ENCODE measurements at places on chromosomes 11 and 22.

- no peak for DNase-seq
Measured at GRCh38 chr11:86459002-86459385, 84.3 kb downstream of the CCDC81 start.

DNA sequence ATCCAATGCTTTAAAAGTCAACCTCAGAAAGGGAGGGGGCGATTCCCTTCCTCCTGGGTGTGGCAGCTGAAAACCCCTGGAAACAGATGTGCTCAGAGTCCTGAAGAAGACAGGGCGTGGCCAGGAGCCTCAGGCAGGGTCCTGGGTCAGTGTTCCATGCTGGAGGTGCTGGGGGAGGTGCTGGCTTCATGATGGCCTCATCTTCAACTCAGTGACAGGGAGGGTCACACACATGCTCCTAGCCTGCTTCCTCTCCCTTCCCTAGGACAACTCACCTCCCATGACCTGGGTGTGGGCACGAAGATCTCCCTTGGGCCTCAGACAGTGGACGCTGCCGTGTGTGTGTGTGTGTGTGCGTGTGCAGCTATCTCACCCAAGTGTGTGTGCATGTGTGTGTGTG, 245.6 kb upstream of the B3GAT1 start:
- DNase-seq, result no peak

- DNase-seq, result no peak
Measured at GRCh38 chr11:131658414-131658813, 288.0 kb downstream of the NTM start.

GRCh38 chr11:127056338-127056971, 55.9 kb upstream of the KIRREL3 start:
- peak; percentile 26 for DNase-seq

DNA sequence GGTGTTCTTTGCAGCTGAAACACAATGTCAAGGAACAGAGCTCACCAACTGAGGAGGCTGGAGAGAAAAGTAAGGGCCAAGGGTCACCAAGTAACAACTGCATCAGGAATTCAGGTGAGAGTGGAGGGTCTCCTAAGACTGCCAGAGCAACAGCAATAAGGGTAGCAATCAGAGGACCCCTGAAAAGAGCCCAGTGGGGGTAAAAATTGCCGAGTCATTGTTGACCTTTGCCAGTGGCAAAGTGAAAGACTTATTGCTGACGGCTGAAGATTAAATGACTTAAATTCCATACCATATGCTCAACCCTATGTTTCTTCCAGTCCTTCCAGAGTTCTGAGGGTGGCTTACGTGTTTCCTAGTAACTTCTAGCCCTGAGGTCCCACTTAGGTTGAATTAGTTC, 51.9 kb upstream of the ARHGAP42 start:
- no peak for DNase-seq

DNA sequence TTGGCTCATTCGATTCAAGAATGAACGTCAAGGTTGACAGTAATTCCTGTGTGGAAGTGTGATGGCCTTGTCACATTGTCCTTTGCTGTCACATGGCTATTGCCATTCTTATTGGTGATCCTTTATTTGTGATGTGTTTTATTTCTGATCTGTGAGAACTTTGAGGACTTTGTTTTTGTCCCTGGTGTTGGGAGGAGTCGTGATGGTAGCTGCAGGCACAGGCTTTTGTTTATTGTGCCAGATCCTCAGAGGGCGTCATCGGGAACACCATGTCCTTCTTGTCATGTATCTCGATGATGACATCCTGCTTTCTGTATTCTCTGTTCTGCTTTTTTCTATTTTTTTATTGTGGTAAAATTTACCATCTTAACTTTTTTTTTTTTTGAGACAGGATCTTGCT, 5.6 kb downstream of the PICK1 start:
- no peak for DNase-seq

DNA sequence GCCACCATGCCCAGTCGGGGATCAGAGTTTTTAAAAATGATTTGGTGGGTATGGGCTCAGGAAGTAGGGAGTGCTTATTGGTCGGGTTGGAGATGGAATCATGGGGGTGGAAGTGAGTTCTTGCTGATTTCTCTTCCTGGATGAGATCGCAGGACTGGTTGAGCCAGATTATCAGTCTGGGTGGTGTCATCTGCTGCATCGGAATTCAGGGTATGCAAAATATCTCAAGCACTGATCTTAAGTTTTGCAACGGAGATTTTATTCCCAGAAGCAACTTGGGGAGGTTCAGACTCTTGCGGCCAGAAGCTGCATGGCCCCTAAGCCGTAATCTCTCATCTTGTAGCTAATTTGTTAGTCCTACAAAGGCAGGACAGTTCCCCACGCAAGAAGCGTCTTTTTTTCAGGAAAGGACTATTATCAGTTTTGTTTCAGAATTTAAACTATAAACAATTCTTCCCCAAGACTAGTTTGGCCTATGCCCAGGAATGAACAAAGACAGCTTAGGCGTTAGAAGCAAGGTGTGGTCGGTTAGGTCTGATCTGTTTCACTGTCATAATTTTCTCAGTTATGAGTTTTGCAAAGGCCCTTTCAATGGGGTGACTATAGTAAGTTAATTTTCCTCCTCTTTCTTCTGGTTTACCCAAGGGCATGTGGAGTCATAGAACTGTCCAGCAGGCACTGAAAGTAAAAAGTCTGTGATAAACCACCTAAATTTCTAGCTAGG, 1.4 kb upstream of the PIWIL3 start:
- DNase-seq, result no peak

- DNase-seq, result no peak
Measured at GRCh38 chr11:23078289-23078971, 218.2 kb upstream of the CCDC179 start.

GRCh38 chr22:33209930-33210784, 152.0 kb upstream of the SYN3 start:
- peak; percentile 7 for DNase-seq

DNA sequence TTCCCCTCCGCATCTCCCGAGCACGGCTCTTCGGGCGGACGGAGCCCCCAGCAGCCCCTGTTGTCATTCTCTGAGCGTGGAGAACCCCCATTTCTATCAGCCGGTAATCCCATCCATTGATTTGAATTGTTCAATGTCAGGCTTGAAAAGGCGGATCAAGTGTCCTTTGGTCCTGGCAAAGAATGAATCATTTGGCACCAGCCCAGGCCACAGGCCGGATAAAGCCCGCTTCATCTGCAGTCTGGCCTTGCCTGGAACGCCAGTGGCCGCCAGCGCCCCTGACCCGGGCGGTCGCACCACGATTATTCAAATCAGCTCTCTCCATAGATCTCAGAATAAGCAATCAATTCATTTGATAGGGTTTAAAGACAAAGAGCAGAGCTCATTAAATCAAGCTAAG, 188.9 kb downstream of the BRD1 start:
- DNase-seq, result no peak

- no peak for DNase-seq
Measured at GRCh38 chr11:102288725-102289083, 28.6 kb upstream of the BIRC3 start.

DNA sequence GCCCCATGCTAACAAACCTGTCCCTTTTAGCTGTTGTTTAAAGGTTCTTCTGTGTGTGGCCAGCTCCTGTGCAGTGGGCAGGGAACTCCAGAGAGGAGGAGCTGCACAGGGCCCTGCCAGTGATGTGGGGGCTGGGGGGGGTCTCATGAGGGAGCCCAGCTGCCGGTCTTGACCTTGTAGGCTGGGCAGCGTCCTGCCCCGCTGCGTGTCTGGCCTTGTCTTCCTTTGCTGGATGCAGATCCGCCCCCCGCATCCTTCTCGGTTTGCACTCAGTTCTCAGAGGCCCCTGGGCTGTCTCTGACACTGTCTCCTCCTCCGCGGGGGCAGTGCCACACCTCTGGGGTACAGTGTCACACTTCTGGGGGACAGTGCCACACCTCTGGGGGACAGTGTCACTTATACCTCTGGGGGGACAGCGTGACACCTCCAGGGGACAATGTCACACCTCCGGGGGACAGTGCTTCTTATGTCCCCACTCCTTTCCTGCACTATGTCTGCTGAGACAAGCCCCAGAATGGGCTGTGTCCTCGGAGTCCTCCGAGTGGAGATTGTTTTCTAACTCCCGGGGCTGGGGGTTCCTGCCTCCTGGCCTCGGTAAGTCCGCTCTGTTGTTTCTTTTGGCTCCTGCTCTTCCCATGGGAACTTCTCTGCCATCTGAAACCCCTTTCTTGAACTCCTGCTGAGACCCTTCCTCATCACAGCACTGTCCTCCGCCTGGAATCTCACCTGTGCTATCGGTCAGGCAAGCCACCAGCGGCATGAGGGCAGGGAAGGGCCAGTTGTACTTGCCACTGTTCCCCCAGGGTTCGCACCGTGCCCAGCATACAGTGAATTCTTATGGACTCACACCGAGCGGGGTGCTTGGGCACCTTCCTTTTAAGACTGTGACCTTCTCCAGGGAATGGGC, 788.3 kb downstream of the TBC1D22A start:
- no peak for DNase-seq

DNA sequence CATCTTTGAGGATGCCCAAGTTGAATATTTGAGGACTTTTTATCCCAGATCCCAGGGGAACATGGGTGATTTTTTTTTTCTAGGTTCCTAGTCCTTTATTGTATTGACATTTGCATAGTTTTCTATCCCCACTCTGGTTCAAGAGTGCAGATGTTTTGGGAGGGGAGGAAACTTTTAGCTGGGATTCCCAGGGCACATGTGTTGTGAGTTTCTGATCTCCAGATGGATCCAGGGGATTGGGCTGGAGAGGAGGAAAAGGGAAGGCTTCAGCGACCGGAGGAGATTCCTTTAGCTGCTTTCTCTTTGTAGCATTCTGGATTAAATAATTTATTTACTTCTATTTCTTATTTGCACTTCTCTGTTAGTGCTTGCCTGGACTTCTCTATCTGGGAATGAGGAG, 14.7 kb upstream of the SORL1-AS1 start:
- no peak for DNase-seq

GRCh38 chr11:130832566-130833425, 83.5 kb downstream of the SNX19 start:
- no peak for DNase-seq

GRCh38 chr11:45708887-45709663, 43.7 kb upstream of the CHST1 start:
- no peak for DNase-seq

GRCh38 chr11:12666915-12667314, 7.3 kb upstream of the TEAD1 start:
- DNase-seq, result no peak

GRCh38 chr22:47056776-47057470, 294.5 kb downstream of the TBC1D22A start:
- no peak for DNase-seq

DNA sequence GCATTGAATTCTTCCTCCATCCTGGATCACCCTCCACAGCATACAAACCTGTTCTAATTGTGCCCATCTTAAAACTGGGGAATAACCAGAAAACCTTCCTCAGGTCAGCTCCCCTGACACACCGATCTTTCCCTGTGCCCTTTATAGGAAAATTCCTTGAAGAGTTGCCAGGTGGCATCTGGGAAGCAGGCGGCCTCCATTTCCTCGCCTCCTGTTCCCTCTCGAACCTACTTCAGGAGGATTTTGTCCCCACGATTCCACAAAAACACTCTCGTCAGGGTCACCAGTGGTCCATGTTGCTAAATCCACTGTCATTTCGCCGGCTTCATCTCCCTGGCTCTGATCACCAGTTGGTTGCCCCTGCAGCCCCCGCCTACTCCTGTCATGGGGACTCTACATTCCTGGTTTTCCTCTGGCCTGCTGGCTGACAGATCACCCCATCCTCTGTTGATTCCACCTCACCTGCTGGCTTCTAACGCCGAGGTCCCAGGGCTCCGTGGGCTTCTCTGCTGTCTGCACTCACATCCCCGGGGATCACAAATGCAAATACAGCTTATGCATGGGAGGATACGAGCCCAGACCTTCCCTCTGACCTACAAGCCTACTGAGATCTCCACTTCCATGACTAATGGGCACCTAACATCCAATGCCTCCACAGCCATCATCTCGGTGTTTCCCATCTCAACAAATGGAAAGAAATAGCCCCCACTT, 92.5 kb upstream of the PRDM11 start:
- no peak for DNase-seq

DNA sequence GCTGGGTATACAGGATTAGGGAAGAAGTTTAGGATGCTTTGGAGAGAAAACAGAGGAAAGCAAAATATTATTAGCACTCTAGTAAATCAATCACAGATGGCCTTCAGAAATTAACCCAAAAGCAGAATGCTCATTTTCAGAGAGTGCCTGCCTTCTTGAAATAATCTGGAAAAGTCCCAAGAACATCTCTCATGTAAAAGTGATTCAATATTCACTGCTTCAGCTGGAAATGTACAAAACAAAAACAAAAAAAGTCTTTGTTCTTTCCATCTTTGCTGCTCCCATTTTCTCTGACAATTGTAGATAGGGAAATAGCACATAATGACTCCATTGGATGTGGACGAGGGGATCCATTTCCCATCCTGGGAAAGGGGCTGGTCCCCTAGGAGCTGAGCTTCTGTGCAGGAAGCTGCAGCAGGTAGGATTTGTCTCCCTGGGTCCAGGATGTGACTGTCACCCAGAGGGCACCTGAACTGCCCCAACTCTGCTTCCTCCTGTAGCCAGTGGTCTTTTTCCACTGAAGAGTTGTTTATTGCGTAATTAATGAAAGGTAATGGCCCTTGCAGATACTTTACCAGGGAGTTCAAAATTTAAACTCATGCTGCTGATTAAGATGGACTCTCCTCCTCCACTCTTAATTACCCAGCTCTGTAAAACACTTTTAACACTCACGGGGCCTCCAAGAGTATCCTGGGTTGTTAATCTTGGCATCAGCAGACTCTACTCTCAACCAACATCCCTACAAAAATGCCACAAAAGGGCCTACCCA, 57.9 kb downstream of the SC5D start:
- DNase-seq, result no peak

DNA sequence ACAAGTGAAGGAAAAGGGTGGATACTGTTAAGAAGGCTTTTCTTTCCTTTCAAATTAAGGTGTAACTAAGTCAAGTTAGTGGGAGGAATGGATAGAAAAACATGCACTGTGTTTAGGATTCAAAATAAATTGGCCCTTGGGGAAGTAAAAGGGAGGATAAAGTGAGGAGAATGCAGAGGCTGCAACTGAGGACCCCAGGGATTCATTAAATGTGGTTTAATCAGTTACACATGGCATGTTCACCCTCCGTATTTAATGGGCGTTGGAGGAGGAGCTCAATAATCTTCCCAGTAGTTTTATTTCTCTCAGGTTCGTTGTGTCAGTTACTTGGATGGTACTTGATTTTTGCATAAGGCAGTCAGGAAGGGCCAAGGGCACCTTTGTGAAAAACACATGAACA, 966.3 kb downstream of the JRKL start:
- DNase-seq, result no peak

DNA sequence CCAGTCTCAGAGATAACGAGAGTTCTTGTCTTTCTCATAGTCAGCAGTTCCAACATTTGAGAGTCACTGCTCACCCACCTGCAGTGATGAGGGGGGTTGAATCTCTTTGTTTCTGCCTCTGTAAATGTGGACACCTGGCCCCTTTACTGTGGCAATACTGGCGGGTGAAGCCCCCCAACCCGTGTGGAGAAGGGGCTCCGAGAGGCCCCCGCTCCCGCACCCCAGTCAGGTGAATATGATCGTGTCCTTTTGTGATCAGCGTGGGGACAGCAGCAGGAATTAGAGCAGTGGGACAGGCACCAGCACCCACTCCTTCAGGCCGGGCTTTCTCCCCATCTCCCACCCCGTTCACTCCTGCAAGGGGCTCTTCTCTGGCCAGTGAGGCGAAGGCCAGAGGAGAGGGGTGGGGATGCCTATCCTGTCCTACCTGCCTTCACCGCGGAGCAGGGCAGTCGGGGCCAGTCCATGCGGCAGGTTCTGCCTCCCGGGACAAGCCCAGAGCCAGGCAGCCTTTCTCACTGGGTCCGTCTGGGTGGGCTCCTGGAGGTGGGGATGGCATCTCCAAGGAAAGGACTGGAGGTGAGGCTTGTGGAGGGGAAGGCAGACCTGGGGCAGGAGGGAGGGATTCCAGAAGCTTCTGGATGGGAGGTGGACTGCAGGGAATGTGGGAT, 12.7 kb upstream of the CELSR1 start:
- no peak for DNase-seq

Data from NCI-H510A (cell line).